Stimulated activated CD8-positive, alpha-beta memory T cell treated with anti-CD3 and anti-CD28 coated beads, Interleukin-7, amount 100 ng/mL, for 1 hour (primary cell): ENCODE measurements at places on chromosomes 4 and X.

DNA sequence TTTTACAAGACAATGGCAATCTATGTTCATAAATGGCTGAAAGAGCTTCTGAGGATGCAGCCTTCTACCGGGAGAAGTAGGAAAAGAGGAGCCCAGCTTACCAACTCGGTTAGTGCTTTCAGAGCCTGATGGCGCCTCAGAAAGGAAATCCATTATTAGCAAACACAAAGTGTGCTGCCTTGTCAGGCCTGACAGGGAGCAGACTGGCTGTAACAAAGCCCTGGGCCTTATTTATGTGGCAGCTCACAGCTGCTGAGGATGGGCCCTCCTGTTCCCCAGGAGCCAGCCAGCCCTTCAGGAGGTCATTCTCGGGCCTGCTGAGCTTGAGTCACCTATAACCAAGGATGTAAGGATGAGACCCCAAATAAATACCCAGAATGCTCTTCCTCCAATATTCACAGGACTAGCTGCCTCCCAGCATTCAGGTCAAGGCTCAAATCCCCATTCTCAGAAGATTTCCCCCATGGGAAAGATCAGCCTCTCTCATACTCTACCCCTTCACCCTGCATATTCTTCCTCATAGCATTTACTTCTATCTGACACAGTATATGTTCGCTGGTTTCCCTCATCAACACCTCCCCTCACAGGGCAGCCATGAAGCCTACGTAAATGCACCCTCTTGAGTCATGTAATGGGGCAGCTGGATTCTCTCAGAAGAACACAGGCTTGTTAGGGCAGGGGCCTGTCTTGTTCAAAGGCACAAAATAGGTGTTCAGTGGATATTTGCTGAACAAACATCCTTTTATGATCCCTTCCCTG, 227.0 kb upstream of the RASGEF1B start:
- no peak for DNase-seq

- DNase-seq: no peak
Measured at GRCh38 chr4:73662709-73663546, 42.7 kb upstream of the RASSF6 start.

GRCh38 chr4:188619456-188620149, 480.4 kb downstream of the TRIML1 start:
- no peak for DNase-seq

- DNase-seq: no peak
Measured at GRCh38 chr4:136246876-136247275, 1285.4 kb downstream of the PCDH18 start.

- DNase-seq: no peak
Measured at GRCh38 chrX:69229436-69229835, 64.2 kb upstream of the PJA1 start.
